Chondrocyte (in vitro differentiated cells): ENCODE measurements at places on chromosomes 11 and 22.

GRCh38 chr22:48299801-48300200 is 1527.9 kb downstream of the BRD1 start:
- H3K27me3 ChIP-seq: peaks cover 23% of the 10 kb centered on the region
- no peak for DNase-seq
- no peak overlapping the region for H3K4me3 ChIP-seq
- no peaks in the 10 kb centered on the region for H3K36me3 ChIP-seq
- H3K4me1 ChIP-seq: no peaks in the 10 kb centered on the region
- no peak overlapping the region for H3K27ac ChIP-seq

- no peak for DNase-seq
- no peaks in the 10 kb centered on the region for H3K36me3 ChIP-seq
- no peak overlapping the region for H3K27ac ChIP-seq
- H3K27me3 ChIP-seq: peaks cover 3% of the 10 kb centered on the region
- H3K4me3 ChIP-seq: no peak overlapping the region
Measured at GRCh38 chr22:20648306-20648903, 125.5 kb upstream of the SERPIND1 start.

- DNase-seq: peak; percentile 86
- H3K27ac ChIP-seq: no peak overlapping the region
- H3K4me3 ChIP-seq: no peak overlapping the region
- H3K4me1 ChIP-seq: peaks cover 46% of the 10 kb centered on the region
- no peaks in the 10 kb centered on the region for H3K27me3 ChIP-seq
- no peaks in the 10 kb centered on the region for H3K36me3 ChIP-seq
Measured at GRCh38 chr22:24433828-24434470, 6.5 kb downstream of the ADORA2A start.

GRCh38 chr11:111913997-111914396 is 1.5 kb downstream of the HSPB2 start:
- H3K27me3 ChIP-seq: no peaks in the 10 kb centered on the region
- H3K4me1 ChIP-seq: peaks cover 87% of the 10 kb centered on the region
- DNase-seq: no peak

GRCh38 chr11:14529951-14530350 is 9.8 kb upstream of the PSMA1 start:
- no peaks in the 10 kb centered on the region for H3K4me1 ChIP-seq
- H3K27me3 ChIP-seq: no peaks in the 10 kb centered on the region
- no peak overlapping the region for H3K27ac ChIP-seq
- no peaks in the 10 kb centered on the region for H3K36me3 ChIP-seq
- H3K4me3 ChIP-seq: no peak overlapping the region

- no peaks in the 10 kb centered on the region for H3K27me3 ChIP-seq
- H3K4me1 ChIP-seq: peaks cover 33% of the 10 kb centered on the region
- peak overlapping the region; percentile 31 for H3K4me3 ChIP-seq
- H3K36me3 ChIP-seq: no peaks in the 10 kb centered on the region
- no peak for DNase-seq
- H3K27ac ChIP-seq: peak overlapping the region; percentile 93
Measured at GRCh38 chr11:27234043-27234668, 128.9 kb downstream of the CCDC34 start.

DNA sequence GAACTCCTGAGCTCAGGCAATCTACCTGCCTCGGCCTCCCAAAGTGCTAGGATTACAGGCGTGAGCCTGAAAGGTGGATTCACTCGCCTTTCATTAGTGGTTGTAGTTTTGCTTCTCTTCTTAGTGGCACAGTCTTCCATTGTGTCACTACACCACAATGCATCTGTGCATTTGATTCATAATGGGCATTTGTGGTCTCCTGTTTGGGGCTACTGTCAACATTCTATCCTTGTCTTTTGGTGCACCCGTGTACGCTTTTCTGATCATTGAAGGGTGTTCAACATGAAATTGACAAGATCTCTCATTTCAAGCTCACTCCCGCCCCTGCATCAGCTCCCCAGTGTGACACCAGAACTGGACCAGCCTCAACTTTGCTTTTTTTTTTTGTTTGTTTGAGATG is 2.0 kb upstream of the SYT12 start:
- peaks cover 28% of the 10 kb centered on the region for H3K4me1 ChIP-seq

DNA sequence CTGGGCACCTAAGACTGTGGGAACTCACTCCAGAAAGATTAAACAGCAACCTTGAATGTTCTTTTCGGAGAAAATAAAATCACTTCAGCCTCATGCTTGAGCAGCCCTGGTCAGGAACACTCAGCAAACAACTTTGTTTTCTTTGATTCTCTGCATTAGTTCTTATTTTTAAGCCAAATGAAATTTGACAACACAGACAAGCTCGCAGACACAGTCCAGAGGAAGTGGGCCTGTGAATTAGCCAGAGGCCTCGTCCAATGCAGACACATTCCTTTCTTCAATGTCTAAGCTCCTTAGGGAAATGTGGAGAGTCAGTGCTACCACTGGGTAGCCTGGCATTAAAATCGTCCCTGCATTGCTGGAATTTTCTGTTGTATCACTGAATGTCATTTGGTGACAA is 62.9 kb upstream of the CSNK2A3 start:
- DNase-seq: no peak
- peaks cover 38% of the 10 kb centered on the region for H3K4me1 ChIP-seq
- H3K27ac ChIP-seq: peak overlapping the region; percentile 98
- H3K27me3 ChIP-seq: no peaks in the 10 kb centered on the region
